ENCODE measurements at places on chromosomes 4 and X.

DNA sequence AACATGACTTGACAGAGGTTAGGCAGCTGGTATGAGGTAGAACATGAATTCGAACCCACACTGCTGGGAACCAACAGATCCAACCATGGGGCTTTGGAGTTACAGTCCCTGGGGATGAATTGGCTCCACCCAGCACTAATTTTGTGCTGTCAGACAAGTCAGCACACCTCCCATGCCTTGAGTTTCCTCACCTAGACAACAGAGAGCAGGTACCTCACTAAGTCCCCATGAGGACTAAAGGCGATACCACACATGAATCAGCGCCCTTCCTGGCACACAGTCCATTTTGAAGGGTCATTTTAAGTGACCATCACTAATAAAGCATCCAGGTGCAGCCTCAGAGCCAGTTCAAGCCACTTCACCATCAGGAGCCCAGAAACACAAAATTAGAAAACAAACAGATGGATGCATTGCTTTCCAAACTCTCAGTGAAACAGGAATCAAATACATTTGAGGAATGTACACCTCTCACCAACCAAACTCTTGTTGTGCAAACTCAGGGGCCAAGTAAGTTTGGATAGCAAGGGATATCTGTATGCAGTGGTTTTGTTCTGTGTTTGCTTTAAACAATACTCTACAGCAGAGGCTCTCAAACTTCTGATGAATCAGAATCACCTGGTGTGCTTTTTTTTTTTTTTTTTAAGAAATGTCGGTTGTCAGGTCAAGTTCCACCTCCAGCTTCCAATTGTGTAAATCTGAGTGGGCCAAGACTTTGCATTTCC is 10.1 kb downstream of the IDS start:
- DNase-seq, result no peak

DNA sequence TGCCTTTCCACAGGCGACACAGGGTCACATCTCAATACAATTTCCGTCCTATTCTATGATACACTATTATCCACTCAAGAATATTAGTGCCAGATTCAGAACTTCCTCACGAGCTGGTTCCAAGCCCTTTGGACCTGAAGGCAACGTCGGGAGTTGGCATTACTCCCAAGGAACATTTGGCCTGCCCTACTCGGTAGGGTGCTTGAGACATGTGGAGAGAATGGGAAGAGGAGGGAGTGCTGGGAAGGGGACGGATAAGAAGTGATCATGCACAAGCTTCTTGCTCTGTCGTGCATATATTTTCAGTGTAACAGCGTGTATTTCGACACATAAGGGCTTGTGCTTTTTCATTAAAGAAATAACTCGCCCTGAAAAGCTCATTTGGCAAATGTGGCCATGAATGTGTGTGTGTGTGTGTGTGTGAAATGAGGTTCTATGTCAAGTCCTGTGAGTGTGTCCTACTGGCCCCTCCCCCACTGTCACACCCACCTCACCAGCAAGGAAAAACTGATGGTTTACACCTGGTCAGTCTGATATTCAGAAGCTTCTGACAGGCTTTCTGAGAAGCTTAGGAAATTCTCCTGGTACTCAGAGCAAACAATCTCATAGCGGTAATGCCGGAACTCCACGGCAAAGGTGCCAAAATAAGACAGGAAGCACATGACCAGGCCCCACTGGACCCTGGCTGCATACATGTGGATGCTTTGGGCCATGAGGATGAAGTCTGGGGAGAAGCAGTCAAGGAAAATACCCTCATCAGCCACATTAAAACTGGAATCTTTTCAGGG is 54.8 kb downstream of the ENOPH1 start:
- DNase-seq, result no peak

- DNase-seq, result no peak
Measured at GRCh38 chrX:106621836-106622235, 10.1 kb downstream of the RADX start.

DNA sequence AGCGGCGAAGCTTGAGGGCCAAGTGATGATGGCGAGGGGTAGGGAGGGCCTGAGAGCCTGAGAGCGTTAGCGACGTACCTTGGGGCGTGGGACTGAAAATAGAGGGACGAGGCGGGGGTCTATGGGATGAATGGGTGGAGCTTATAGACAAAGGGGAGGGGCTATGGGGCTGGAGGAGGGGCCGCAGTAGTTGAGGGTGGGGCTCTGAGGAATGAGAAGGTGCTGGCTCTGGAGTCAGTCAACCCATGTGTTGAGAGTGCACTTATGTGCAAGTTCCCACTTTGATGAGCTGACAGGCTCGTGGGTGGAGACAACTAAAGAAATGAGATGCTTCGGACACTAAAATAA is 488 bp downstream of the TBC1D25 start:
- DNase-seq, result no peak

- DNase-seq, result no peak
Measured at GRCh38 chrX:8272821-8273220, 101.8 kb upstream of the VCX2 start.

DNA sequence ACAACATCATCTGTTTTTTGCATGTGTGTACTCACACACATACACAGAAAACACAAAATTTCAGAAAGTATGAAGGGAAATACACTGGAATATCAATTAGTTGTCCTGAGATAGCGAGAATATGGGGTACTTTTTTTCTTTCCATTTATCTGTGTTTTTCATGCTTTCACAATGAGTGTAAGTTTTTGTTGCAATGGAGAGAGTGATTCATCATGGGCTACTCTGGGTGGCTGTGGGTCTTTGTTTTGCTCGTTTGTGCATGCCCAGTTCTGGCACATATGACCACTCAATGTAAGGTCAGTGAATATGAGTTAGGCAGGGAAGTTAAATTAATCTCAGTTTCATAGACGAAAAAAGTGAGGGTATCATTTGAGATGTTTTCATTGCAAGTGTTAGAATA is 26.9 kb downstream of the XK start:
- no peak for DNase-seq

- no peak for DNase-seq
Measured at GRCh38 chr4:70463335-70463734, 8.7 kb upstream of the MUC7 start.

GRCh38 chr4:83024233-83024632 is 10.8 kb upstream of the COPS4 start:
- no peak for DNase-seq

- no peak for DNase-seq
Measured at GRCh38 chrX:148288451-148288850, 212.0 kb upstream of the AFF2 start.

GRCh38 chrX:29662759-29663503 is 552.4 kb upstream of the MAGEB2 start:
- no peak for DNase-seq

DNA sequence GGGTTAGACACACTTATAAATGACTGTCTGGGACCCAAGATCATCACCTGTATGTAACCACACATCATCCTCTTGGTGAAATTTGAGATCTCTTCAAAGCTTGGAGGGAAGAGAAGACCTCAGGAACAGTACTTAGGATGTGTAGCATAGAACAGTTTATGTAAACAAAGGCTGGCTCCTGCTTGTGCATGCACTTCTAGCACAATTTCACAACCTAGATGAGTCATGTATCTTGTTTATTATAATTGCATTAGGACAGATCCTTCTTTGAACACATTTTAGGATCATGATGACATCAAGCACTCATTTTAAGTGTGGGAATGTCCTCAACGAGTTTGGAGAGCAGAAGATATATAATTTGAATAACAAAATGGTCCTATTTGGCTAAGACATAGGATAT is 26.3 kb upstream of the ZMAT1 start:
- DNase-seq, result no peak

DNA sequence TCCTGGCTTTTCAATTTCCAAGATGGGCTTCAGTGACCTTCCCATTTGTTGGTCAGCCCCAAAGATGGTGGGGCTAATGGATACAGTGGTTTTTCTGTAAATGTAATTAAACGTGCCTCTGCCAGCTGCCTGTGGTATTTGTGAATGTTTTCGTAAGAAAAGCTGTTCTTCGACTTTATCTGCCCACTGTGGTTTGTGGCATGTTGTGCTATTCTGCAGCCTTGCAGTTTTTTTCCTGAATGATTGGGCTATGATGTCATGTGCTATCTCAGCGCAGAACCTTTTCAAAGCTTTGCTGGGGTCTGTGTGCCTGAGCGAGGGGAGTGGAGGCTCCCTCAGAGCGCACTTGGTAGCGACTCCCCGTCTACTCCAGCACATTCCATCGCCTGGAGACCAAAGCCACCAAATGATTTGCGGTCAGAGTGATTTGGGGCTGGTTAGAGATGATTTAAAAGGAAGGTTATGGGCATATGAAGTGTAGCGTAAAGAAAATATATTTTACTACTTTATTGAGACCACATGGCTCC is 137.5 kb downstream of the PALLD start:
- DNase-seq, result no peak

DNA sequence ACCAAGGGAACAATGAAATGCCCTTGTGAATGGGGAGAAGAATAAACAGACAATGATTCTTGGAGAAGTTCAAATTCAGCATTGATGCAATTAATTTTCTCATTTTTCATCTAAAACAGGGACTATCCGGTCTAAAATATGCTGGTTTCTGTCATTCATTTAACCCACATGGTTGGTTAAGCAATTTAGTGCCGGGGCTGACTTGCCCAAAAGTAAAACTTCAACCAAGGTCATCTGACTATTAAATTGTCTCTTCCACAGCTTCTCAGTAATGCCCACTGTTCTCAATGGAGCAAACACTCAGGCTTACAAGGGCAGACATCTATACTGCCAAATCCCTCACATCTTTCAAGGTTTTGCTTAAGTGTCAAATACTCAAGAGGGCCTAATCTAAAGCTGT is 51.3 kb downstream of the ANXA10 start:
- no peak for DNase-seq

DNA sequence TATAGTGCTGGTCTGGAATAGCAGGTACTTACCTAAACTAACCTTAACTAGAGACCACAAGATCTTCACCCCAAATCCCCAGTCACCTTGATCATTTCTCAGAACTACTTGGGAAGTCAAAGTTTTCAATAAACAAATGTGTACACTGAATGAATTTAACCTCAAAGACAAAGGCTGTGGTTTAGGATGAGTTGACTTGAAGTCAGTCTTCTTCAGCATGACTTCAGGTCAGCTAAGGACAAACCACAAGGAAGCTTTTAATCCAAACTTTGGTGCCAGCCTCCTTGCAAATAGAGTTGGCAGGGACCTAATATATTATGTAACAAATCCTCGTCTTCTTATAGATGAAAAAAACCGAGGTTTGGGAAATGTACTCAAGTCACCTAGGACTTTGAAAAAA is 21.2 kb upstream of the VCX2 start:
- DNase-seq, result no peak

DNA sequence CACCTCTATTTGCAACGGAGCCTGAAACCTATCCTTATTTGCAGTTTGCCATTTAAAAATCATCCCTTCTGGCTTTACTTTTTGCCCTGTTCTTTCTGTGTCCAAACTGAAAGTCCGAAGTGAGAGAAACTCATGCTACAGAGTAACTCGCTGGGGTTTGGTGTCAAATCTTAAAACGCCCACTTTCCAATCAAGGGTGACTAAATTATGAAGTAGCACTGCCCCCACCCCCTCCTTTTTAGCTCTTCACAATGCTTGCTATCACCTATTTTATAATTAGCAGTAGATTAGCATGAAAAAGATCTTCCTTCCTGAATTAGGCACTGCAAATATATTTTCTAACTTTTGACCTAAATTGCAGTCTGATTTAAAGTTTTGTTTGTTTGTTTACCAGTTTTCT is 52.5 kb downstream of the VGLL1 start:
- DNase-seq, result no peak

GRCh38 chrX:82695066-82695465 is 813.0 kb upstream of the POU3F4 start:
- no peak for DNase-seq

DNA sequence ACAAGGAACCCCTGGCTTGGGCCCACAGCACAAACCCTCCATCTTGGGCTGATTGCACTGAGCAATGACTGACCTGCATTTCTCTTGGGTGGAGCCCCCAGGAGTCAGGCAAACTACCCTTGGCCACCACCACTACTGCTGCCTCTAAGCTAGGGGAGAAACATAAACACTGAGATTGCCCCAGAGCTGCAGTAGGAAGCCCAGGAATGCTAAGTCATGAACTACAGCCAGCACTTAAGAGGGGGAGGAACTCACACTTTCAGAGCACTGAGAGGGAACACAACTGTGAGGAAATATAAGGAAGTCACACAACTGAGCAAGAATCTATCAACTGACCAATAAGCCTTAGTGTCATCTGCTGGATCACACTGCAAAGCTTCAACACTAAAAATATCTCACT is 111.6 kb upstream of the PPP3CA start:
- DNase-seq, result no peak

- no peak for DNase-seq
Measured at GRCh38 chrX:112818114-112819007, 22.3 kb downstream of the AMOT start.

GRCh38 chr4:112517911-112518310 is 1.9 kb upstream of the NEUROG2 start:
- no peak for DNase-seq

DNA sequence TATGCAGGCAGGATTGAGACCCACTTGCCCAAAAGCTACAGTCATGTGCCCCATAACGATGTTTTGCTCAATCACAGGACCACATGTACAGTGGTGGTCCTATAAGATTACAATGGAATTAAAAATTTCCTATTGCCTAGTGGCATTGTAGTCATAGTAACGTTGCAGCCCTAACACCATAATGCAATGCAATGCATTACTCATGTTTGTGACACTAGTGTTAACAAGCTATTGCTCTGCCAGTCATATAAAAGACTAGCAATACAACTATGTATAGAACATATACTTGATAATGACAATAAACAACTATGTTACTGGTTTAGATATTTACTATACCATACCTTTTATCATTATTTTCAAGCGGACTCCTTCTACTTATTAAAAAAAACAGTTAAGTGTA is 50.6 kb downstream of the VGLL1 start:
- DNase-seq, result no peak

DNA sequence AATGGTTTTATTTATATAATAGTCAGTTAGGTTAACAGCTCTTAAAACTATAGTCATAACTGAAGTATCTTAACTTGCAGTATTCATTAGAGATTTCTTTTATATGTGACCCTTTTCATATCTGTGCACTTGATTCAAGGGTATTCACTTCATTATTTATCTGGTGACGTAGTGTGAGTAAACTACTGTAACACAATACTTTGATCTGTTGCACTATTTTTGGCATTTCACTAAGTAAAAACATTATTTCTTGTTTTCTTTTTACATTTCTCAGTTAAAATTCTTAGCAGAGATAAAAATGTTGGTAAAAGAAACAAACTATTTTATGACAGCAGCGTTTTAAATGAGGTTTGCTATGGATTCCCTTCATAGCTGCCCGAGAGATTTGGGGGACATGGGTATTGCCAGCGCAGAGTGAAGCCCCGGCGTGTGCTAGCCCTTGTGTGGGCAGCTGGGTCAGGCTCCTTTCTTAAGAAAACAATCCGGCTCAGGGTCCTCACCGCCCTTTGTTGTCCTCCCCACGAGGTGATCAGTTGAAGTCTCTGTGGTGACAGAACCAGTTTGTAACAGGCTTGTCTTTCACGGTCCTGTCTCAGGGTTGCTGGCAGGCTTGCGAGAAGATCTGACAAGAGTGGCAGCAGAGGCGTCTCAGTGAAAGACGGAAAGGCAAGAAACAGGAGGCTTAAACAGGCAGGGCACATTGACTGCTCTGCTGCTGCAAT is 293.4 kb downstream of the BMPR1B start:
- DNase-seq, result no peak

GRCh38 chr4:8129136-8129535 is 29.5 kb downstream of the ABLIM2 start:
- DNase-seq, result no peak

- no peak for DNase-seq
Measured at GRCh38 chrX:47573341-47574075, 8.7 kb upstream of the TIMP1 start.

GRCh38 chrX:67917421-67918010 is 373.7 kb downstream of the AR start:
- no peak for DNase-seq

Data from activated CD8-positive, alpha-beta memory T cell treated with anti-CD3 and anti-CD28 coated beads for 48 hours (primary cell).